NCI-H1930 (cell line): ENCODE measurements at places on chromosomes 4 and X.

- DNase-seq = no peak
Measured at GRCh38 chr4:57575426-57575825, 465.2 kb upstream of the IGFBP7 start.

DNA sequence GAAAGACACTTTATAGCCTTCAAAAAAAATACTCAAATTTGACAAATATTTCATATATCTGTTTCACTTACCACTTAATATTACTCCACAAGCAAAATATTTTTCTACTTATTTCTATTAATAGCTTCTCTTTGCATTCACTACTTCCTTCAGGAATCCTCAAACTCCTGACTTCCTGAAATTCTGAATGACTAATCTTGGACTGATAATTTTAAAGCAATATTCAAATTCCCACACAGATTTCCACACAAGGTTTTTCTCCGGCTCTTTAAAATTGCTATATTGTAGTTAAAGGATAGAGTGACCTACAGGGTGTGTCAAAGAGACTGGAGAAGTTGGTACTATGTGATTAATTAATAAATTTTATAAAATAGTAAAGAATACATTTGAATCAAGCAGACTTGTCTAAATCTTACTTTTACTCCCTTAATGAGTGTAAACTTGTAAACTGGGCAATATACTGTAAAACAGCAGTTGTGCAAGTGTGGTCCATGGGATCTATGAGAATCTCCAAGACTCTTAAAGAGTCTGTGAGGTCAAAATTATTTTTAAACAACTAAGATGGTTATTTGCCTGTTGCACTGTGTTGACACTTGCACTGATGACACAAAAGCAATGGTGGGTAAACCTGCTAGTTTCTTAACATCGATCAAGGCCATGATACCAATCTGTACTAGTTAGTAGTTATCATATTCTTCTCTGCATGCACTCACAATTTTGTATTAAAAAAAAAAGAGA lies 44.5 kb downstream of the ANKRD17 start:
- no peak for DNase-seq

GRCh38 chrX:9878146-9878820 lies 88.9 kb upstream of the CLDN34 start:
- no peak for DNase-seq

DNA sequence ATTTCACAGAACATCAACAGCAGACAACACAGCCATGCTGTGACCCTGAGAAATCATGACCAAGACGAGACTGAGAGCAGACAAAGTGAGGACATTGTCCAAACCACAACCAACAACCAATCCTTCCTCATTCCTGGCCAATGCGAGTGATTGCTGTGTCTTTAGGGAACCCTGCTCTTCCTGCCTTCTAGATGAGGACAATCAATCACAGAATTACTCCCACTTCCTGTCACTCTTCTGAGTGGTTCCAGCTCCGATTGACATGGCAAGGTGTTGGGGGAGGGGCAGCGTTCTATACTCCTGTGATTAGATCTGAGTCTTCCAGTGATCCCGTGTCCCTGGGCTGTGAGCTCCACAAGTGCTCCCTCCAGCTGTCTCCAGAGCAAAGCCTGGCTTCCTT lies 227.8 kb downstream of the STIM2 start:
- DNase-seq = no peak

DNA sequence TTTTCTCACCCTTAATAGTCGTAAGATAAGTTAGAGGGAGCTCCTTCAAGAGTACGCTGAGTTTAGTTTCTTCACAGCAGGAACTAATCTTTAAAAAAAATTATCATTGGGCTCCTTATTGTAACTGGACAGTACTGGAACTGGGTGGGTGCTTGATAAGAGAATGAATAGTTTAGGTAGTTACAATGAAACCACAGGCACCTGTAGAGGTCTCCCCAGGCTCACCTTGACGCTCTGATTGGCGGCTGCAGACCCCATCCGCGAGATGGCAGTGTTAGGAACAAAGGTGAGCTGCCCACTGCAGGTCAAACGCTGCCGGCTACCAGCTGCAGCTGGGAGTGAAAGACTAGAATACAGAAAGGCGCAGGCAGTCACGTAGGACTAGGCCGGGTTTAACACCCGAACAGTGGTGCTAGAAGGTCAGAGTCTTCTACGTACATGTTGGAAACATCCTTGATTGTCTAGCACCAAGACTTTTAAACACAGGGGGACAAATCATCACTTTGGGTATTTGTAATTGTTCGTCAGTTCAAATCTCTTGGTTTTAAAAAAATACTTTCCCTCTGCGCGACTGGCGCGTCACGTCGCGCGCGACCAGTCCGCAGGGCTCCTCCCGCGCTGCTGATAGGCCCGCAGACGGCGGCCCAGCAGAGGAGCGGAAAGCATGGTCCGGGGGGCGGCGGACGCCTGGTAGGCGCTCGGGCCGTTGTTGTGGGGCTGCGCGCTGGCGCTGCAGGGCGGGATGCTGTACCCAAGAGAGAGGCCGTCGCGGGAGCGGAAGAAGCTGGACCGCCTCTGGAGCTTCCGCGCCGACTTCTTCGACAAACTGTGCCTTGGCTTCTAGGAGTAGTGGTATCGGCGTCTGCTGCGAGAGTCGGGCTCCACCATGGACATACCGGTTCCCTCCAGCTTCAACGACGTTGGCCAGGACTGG lies 45.6 kb downstream of the SMARCA5 start:
- peak; percentile 58 for DNase-seq

- DNase-seq = no peak
Measured at GRCh38 chr4:148200960-148201359, 241.3 kb downstream of the NR3C2 start.

GRCh38 chr4:38383646-38384121 lies 280.3 kb upstream of the KLF3 start:
- no peak for DNase-seq

GRCh38 chrX:31609130-31609529 lies 537.3 kb upstream of the FTHL17 start:
- no peak for DNase-seq

- DNase-seq = no peak
Measured at GRCh38 chr4:151809716-151810115, 48.9 kb upstream of the GATB start.

- no peak for DNase-seq
Measured at GRCh38 chrX:132364313-132364712, 124.5 kb downstream of the MBNL3 start.

GRCh38 chr4:105058177-105058812 lies 88.4 kb upstream of the TET2 start:
- DNase-seq = no peak

DNA sequence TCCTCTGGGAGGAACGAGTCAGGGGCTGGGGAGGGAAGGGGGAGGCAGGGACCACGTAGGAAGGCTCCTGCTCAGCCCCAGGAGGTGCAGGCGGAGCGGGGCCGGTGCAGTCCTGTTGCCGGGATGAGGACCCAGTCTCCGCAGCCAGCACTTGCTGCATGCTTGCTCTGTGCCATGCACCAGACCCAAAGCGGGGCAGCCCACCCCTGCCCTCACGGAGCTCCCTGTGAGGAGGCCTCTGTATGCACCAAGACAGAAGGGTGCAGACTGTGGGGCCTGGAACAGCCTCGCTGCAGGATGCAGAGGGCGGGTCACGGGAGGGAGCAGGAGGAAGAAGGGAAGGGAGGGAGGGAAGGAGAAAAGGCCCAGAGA lies 61.9 kb downstream of the ABLIM2 start:
- DNase-seq = no peak

- no peak for DNase-seq
Measured at GRCh38 chr4:2908686-2909085, 54.5 kb downstream of the NOP14 start.

- DNase-seq = no peak
Measured at GRCh38 chr4:120472447-120473131, 405.9 kb upstream of the MAD2L1 start.

DNA sequence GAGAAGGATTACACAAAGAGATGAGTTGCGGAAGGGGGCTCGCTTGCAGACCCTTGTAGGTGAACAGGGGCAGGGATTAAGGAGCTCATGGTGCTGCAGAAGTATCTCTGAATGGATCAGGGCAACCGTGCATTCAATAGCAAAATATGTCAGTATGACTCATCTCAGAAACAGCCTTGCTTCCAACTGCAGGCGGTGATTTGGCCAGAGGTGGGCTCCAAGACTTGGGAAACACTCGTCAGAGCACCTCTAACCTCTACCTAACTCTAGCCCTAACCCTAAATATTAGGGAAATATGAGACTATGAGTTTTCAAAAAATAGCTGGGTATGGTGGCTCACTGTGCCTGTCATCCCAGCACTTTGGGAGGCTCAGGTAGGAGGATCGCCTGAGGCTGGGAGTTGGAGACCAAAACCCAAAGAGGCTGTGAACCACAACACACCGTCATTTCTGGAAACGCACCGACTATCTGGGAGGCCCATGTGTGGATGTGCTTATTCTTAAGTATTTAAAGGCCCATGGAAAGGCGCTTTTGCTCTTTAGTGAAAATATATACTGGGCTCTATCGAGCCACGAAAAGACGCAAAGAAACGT lies 102.6 kb downstream of the DHRSX start:
- no peak for DNase-seq

GRCh38 chr4:137307806-137308205 lies 224.5 kb downstream of the PCDH18 start:
- no peak for DNase-seq

- DNase-seq = peak; percentile 80
Measured at GRCh38 chr4:120724656-120725055, 197.9 kb downstream of the PRDM5 start.
